GM23248 (cell line): ENCODE measurements at places on chromosomes 7 and 10.

GRCh38 chr10:127971963-127972615 lies 65.2 kb downstream of the PTPRE start:
- no peak for DNase-seq

- DNase-seq: no peak
Measured at GRCh38 chr10:67853512-67853911, 15.5 kb upstream of the DNAJC12 start.

DNA sequence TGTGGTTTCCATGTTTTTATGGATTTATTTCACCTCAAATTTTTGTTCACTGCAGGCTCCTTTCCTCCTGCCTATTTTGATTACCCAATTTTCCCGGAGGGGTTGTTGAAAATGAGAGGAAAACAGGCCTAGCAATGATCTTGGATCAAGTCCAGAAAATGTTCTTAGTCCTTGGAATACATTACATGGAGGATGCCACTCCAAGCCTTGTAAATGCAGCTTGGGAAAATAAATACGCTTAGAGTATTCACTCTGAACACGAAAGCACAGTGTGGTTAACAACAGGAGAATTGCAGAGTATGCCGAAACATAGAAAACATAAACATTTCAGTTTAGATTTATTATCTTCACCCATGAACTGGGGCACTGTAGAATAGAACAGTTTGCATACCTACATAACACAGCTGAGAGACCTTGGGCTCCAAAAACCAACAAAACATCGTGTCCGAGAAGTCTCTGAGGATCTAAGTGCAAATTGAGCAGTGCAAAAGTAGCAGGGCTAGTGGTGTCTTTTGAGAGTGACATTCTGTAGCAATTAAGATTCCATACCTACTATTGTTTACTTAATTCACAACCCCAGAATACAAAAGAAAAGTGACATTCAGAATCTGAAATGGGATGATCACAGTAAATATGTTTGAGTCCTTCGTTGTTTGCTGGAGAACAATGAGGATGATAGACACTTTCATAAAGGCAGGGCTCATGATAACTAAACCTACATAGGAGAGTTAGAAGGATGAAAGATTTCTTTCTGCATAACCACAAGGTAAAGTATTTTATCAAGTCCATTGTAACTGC lies 7.6 kb upstream of the CD36 start:
- DNase-seq: no peak

DNA sequence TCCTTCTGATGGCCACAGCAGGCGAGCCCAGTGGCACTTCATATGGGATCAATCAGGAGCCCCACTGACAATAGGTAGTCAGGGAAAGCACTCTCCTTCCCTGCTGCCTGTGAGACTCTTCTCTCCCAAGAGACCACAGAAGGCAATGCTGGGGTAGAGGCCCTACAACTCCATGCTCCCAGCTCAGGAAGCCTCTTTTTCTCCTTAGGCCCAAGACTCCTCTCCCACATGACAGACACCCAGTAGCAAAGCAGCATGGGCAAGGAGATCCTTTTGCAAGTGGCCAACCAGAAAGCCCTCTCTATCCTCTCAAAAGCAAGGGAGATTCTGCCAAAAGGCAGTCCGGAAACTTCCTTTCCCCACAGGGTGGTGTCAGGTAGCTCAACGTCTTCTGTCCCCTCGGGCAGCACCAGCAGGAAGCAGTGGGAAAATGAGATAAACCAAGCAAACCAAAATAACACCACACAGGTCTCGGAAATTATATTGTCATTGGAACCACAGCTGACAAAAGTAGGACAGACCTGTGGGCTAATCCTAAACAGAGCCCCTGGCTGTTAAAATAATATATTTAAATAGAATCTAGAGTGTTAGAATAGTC lies 172.7 kb upstream of the GDF10 start:
- no peak for DNase-seq

DNA sequence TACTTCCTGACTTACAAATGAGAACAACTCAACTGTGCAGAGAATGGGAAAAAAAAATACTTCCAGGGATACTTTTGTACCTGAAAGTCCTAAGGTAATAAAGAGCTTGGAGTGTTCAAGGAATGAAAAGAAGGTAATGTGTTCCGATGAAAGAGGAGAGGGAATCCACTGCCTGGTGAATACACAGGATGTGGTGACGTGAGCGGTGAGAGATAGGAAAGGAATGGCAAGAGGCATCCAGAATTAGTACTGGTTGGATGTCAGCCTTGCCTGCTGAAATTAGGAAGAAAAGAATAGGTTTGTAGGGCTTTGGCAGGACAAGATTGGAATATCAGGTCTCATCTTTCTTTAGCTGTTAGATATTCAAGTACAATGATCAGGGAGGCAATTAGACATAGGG lies 347.7 kb downstream of the POM121L12 start:
- DNase-seq: no peak

GRCh38 chr7:94366832-94367231 lies 27.9 kb upstream of the COL1A2 start:
- peak; percentile 18 for DNase-seq

- DNase-seq: no peak
Measured at GRCh38 chr7:55100544-55101327, 81.9 kb downstream of the EGFR start.
